Breast epithelium (tissue), 4 donors: ENCODE measurements at places on chromosomes 3 and 15.

GRCh38 chr15:40306908-40307307, 827 bp downstream of the PLCB2 start:
- DNase-seq, result no peak

DNA sequence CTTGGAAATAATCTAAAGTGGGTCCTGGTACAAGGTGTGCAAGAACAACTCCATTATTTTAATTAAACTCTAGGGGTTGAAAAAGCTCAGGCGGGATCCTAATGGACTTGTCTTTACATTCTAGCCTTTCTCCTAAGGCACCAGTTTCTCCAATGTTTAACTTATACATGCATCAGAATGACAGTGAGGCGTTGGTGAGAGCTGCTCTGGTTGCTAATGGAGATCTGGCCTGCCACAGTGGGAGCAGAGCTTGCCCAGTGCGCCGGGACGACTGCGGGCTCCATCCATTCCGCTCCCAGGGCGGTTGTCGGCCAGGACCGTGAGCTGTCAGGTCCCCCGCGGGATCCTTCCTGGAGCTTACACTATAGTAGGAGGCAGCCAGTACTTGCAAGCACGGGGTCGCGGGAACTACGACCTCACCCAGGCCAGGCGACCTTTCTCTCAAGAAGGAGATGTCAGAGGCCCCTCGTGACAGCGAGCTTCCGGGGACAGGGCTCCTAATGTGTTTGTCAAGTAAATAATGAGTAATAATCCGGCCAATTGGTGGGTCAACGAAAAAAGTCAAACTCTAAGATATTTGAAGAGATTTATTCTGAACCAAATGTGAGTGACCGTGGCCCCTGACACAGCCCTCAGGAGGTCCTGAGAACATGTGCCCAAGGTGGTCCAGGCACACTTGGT, 991 bp upstream of the HIGD1A start:
- peak; percentile 53 for DNase-seq

DNA sequence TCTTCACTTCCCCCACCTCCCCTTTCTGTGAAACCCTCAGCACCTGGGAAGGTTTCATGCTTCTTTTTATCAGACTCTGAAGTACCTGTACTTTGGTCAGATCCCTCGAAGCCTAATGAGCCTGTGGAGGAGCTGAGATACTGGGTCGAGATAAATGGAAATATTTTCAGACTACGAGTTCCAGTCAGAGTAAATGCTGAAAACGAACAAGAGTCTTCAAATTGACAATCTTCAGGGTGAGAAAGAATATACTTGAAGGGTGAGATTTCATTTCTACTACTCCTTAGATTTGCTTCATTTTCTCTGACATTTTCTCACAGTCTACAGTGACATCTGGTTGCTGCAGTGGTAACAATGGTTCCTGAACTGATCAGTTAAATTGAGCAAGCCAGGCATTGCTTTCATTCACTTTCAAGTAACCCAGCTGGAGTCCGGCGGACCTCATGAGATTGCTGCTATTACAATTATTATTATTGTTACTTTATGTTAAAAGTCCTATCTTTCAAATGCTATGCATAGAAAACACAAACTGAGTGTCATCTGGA, 337.2 kb downstream of the VGLL3 start:
- no peak for DNase-seq

DNA sequence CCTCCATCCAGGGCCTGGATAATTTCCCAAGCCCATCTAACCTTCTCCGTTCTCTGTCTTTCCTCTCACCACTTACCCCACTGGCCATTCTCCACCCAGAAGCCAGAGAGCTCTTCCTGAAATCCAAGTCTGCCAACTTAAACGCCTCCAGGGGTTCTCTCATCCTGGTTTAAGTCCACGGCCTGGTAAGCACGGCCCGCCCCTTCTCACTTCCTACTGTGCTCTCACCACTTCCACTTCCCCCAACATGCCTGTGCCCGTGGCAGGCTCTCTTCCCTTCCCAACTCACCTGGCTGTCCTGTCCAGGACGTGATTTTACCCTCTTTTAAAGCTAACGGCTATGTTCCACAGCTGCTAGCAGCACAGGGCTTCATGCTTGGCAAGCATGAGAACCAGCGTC, 1.7 kb upstream of the CX3CR1 start:
- DNase-seq, result no peak

- DNase-seq, result no peak
These were observed 63.4 kb upstream of the SLC6A6 start for GRCh38 chr3:14338898-14339458.

GRCh38 chr15:44087578-44088465, 107.2 kb downstream of the FRMD5 start:
- no peak for DNase-seq

DNA sequence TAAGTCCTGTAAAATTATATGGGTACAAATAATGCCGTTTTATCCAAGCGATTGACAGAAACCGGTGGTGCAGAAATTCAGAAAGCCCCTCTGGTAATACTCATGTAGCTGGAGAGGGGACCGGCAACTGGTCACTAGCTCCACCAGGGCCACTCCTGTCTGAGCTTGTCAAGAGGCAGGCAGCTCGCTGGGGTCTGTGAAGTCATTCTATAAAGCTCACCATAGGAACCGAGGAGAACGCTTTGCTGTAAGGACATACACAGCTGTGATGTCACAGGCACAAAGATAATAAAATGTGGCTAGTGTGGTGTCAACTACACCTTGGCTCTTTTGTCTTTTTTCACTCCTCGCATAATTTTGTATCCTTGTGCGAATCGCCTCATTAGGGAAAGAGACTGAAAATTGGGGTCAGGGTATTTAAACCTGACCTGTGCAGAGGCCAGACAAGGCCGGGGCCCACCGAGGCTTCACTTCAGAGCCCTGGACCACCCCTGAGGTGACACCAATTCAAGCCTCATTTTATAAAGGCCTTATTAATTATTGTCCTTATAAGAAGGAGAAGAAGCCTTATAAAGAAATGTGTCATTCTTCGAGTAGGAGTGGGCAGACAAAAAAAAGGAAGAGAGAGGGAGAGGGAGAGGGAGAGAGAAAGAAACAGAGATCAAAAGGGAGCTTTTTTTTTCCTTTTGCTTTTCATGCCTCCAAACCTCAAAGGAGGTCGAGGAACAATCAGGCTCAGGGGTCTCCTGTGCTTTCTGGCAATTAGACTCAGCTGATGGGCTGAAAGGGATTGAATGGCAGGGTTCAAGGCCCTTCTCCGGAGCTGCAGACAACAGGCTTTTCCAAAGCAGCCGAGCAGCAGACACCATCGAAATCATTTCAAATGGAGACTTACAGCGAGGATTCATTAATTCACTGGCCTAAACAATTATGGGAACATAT, 813.3 kb upstream of the ARRDC4 start:
- no peak for DNase-seq

- DNase-seq, result peak; percentile 58
These were observed at the start of gene ZNF639 for GRCh38 chr3:179322286-179323196. Gene ZNF639 (plus strand): TSS chr3:179323031. CDS start chr3:179328294, 5,263 bp downstream.

DNA sequence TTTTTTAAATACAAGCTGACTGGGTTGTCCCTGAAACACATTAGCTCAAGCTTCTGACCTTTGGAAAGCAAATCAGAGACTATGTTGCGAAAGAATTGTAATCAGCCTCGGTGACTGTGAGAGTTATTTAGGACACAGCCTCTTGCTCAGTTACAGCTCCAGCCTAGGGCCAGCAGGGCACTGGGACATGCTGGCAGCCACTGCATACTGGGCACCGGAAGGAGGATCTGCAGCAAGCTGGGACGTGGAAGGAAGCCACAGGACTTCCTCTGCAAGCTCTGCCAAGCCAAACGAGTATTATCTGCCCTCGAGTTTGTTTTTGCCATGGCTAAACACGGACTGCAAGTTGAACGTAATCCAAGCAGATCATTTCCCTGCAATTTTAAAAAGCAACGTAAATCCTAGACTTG, 24.4 kb upstream of the COPG1 start:
- DNase-seq, result peak; percentile 82

GRCh38 chr3:54888873-54889272, 39.0 kb downstream of the LRTM1 start:
- DNase-seq, result no peak

DNA sequence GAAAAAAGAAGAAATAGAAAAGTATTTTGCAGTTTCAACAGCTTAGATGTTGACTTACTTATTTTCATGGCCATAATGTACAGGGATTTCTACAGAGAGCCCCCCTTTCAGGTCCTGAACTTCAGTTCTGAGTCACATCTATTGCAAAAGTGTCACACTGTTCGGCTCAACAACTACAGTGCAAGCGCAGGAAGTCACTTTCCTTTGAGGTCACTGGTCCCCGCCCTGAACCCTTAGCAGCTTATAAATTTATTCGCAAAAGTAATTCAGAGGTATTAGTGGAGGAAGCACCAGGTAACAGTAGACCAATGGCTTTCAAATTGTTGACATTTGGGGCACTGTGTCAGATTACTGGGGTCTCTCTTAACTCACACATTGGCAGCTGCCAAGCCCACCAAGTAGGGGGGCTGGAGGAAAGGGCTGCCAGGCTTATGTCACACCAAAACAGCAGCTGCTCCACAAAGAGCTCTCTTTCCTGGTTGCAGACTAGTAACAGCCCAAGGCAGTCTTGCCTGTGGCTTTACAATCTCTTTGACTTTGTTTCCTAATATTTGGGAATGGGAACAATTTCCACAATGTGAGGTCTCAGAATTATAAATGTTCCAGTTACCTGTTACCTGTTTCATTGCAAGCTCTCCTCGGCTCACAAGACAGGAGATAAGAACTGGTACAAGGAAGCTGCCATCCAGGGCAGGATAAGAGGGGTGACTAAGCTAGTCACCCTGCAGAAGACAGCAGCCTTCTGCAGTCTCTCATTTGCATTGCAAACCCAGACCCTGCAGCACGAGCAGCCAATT, 130.2 kb upstream of the STRIT1 start:
- no peak for DNase-seq
